Muscle of leg (tissue), 16 donors: ENCODE measurements at places on chromosomes 11 and 22.

- peak; percentile 3 for DNase-seq
Measured at GRCh38 chr11:4539603-4540219, 5.3 kb upstream of the OR52M1 start.

GRCh38 chr22:32355760-32356159 lies 1.9 kb upstream of the RFPL3 start:
- DNase-seq: no peak

- peak; percentile 45 for DNase-seq
Measured at GRCh38 chr22:39332441-39333064, 13.1 kb upstream of the RPL3 start.

DNA sequence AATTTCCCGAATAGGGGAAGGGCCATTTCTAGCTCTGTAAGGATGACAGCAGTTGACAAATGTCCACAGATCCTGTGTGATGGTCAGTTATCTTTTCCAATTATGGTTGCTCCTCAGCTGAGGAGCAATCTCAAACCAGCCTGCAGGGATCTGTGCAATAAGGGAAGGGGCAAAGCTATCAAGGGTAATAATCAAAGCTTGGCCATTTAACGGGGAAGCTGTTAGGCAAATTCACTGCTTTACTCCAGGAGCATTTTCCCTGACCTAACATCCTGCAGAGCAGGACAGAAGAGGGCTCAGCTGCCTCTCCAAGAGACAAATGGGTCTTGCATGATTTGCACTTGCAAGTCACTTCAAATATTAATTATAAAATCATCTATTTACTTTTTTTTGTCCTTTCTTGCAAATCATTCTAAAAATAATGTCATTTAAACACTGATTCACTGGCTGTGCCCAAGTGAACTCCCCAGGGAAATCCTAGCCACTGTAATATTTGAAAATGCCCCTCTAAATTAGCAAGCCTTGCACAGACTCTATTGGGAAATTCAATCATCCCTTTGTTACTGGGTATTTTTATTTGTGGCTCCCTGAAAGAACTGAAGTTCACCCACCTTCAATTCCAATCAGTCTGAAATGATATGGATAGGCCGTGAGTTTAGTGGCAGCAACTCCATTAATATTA lies 1256.7 kb downstream of the LRRC4C start:
- DNase-seq: no peak

- DNase-seq: no peak
Measured at GRCh38 chr22:50063589-50064393, 5.7 kb upstream of the TTLL8 start.

DNA sequence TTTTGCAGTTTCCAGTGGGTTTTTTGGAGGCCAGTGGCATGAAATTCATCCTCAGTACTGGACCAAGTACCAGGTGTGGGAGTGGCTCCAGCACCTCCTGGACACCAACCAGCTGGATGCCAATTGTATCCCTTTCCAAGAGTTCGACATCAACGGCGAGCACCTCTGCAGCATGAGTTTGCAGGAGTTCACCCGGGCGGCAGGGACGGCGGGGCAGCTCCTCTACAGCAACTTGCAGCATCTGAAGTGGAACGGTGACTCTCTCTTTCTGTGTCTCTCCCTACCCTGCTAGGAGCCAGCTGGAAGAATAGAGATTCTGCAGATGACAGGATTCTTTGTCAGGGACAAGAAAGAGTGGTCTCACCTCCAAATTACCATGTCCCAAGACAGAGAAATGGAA lies 25.5 kb downstream of the EHF start:
- DNase-seq: no peak

GRCh38 chr11:124344346-124344745 lies 24.3 kb upstream of the OR8D2 start:
- DNase-seq: no peak

DNA sequence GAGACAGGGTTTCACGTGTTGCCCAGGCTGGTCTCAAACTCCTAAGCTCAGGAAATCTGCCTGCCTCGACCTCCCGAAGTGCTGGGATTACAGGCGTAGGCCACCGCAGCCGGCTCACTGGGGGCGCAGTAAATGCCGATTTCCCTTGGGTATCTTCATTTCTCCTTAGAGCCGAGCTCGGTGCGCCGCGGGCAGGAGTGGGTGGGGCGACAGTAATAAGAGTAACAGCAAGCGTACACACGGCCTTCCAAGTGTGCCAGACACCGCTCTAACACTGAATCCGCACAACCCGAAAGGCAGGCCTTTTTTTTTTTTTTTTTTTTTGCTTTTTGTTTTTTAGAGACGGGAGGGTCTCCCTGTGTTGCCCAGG lies 500 bp upstream of the ADSL start:
- DNase-seq: no peak

DNA sequence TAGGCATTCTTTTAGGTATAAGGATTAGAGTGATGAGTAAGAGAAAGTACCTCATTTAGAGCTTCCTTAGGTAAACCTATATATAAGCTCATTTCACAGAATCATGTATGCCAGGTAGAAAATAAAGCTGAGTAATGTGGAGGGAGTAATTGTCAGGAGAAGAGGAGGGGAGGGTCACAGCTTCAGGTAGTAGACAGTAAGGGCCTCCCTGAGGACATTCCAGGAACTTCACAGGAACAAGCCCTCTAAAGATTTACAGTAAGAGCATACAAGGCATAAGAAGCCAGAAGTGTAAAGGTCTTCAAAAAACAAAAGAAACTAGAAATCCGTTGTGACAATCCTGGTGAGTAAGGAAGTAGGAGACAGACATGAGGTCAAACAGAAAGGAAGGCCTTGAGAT lies 57.6 kb downstream of the USP47 start:
- DNase-seq: no peak

DNA sequence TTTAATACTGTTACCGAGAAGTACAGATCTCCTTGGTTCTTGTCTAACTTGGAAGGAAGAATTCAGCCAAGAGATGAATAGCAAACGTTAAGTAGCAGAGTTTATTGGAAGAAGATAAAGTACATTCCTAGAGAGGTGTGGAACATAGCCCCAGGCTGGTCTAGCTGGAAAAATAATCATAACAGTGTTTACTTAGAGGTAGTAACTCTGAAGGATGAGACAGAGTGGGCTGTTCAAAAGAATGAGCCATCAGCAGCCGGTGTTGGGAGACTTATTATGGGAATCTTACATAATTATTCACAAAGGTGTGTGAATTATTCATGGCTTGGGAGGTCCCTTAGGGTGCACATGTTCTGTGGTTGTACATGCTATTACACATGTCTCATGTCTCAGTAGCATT lies 276.5 kb downstream of the LUZP2 start:
- no peak for DNase-seq

GRCh38 chr11:19632499-19632834 lies 80.2 kb upstream of the NAV2 start:
- no peak for DNase-seq

DNA sequence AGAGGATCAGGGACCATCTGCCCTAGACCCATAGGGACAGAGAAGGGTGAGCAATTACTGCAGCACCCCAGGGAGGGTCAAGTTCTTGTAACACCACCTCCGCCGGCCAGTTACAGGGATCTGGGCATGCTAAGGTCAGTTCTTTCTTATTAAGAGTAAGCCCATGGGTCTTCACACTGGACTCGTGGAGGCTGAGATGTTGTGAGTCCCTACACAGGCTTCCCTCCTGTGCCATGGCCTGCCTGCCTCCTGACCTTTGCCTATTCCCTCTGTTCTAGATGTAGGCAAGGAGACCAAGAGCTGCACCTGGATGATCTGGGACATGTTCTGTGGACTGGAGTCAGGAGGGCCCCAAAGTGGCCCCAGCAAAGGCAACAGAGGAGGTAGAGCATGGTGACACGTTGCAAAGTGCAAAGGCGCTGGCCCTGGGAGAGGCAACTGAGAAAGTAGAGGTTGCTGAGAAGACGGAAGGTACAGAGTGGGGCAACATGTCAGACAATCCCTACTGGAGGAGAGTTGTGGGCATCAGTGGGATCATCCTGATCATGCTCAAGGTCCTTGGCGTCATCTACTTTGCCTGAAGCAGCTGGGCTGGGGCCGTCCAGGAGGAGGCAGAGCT lies 16.3 kb upstream of the GNAZ start:
- no peak for DNase-seq

- no peak for DNase-seq
Measured at GRCh38 chr11:16049611-16050010, 306.7 kb downstream of the SOX6 start.
